HCT116 (cell line): ENCODE measurements at places on chromosomes 16 and 17. TPM values are rescaled to one million over a fixed set of nuclear protein-coding genes. Genes with fewer than 3 reads are reported as not detected.

Gene SMIM22
- total RNA-seq = 3.3 TPM

GRCh38 chr16:88606148-88606757 lies 32.1 kb upstream of the IL17C start:
- no peaks in the 10 kb centered on the region for H3K27me3 ChIP-seq
- H3K4me1 ChIP-seq = no peaks in the 10 kb centered on the region
- H3K27ac ChIP-seq = no peak overlapping the region
- no peak overlapping the region for H3K4me3 ChIP-seq
- H3K36me3 ChIP-seq = peaks cover 32% of the 10 kb centered on the region
- no peak for DNase-seq

- no peaks in the 10 kb centered on the region for H3K27me3 ChIP-seq
- H3K4me1 ChIP-seq = peaks cover 12% of the 10 kb centered on the region; the same call in 1 of the 2 replicates
- no peak overlapping the region for H3K27ac ChIP-seq
- no peak for DNase-seq
Observed at GRCh38 chr17:43709210-43709609, 47.5 kb upstream of the MEOX1 start.

GRCh38 chr16:62752854-62753253 lies 716.6 kb upstream of the CDH8 start:
- no peak overlapping the region for H3K27ac ChIP-seq
- no peaks in the 10 kb centered on the region for H3K4me1 ChIP-seq
- no peaks in the 10 kb centered on the region for H3K27me3 ChIP-seq
